Left ventricle myocardium inferior (tissue), 1 donor: ENCODE measurements at places on chromosomes 2 and 18.

- DNase-seq, result peak; percentile 94
Observed at GRCh38 chr2:130355578-130356431, at the start of gene PTPN18. TSS of gene PTPN18 (plus strand) at chr2:130356056. CDS start at chr2:130356108, 52 bp downstream.

DNA sequence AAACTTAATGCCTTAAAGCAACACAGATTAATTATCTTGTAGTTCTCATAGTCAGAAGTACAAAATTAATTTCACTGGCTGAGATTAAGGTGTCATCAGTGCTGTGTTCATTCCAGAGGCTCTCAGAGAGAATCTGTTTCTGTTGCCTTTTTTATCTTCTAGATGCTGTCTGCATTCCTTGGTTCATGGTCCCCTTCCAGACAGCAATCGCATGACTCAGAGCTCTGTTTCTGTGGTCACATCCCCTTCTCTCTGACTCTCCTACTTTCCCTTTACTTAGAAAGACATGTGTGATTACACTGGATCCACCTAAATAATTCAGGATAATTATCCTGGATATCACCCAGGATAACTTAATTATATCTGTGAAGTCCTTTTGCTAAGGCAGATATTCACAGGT is 148.6 kb downstream of the MAIP1 start:
- DNase-seq, result no peak

DNA sequence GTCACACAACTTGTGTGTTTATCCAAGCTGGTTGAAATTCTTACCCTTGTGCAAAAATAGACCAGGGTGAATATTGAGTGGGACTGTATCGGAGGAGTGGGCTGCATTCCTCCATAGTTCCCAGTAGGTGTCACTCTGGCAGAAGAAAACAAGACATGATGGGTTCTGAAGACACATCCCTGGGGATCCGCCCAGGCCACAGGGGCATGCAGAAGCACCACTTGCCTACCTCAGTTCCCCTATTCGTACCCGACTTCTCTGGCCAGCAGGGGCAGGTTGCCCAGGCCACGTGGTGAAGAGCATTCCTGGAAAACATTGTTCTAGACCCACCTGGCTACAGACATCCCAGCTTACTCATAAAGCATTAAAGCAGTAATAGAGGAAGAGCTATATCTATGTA is 168.2 kb downstream of the FAM210A start:
- peak; percentile 52 for DNase-seq

DNA sequence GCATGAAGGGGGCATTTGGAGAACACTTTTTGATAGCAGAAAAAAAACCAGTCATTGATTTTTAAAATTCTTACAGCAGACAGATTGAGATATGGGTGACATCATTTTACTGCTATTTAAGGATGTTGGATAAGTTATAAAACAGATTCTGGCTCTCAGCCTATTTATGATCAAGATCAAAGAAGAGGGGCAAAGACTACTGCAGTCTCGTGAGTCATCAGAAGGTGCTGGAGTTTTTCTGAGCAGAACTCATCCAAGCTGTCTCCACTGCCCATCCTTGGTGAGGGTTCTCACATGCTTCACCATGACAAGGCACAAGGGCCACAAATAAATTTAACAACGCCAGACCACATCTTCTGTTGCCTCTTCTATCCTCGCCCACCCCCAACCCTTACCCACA is 58.8 kb downstream of the ST6GAL2 start:
- DNase-seq, result no peak

- DNase-seq, result no peak
Observed at GRCh38 chr2:50364511-50364910, 667.4 kb downstream of the NRXN1 start.

DNA sequence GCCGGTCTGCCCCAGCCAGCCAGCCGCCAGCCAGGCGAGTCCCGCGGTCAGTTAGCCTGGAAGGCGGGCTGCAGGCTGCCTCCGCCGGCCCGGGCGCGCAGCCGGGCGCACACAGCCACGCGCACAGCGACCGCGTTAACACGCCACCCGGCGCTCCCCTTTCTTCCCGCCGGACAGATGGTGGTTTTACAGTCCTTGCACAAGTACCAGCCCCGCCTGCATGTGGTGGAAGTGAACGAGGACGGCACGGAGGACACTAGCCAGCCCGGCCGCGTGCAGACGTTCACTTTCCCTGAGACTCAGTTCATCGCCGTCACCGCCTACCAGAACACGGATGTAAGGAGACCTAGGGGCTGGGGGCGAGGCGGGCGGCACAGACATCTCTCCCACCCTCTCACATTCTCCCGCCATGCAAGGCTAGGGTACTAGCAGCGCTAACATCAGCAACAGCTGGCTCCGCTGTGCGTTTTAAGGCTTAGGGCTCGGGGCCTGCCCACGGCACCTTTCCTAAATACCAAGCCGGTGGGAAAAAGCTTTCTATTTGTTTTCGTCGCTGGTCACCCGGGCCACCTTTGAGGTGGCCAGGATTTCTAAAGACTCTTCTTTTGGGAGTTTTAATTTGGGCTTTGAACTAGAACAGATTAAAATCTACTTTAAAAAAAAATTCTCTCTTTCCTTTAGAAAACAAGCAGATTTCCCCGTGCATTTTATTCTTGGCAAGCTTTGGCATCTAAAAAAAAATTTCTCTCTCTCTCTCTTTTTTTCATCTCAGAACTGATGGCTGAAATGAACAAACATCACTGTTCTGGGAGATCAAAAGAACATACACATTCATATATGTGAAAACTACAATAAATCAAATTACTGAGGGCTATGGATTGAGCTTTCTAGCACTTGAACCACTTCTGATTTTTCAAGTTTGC is 2.9 kb downstream of the TBR1 start:
- DNase-seq, result no peak

- DNase-seq, result no peak
Observed at GRCh38 chr18:25661831-25662230, 309.9 kb upstream of the ZNF521 start.

- no peak for DNase-seq
Observed at GRCh38 chr18:23033056-23033455, 99.9 kb downstream of the RBBP8 start.

DNA sequence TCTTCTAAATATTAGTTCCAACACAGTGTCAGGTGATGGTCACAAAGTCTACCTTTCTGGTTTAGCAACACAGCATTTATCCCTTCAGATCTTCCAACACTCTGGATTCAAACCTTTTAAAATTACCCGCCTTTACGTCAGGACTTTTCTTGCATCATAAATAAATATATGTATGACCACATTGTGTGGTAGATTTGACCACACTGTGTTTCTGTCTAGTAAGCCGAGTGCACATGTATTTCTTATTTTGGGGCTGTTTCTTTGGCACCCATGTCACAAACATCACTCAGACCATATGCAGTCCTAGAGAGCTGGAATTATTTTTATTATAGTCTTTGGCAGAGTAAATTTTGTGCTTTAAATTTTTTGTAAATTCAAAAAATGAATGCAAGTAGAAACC is 172.1 kb downstream of the ANKRD44 start:
- DNase-seq, result no peak

DNA sequence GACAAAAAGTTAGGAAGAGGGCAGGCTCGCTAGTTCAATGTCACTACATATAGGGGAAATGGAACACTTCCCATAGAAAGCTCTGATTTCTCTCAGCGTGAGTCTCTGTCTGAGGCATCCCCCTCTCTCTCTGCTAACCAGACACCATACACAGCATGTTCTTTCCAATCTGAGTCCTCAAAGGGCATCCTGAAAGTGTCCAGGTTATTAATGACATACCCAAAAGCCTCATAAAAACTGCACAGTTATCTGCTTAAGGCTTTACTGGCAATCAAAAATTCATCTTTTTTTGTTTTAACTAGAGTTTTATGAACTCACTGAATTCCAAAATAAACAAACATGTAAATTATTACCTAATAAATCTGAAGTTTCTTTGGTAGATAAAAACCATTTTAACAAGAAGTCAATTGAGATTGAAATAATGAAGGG is 137.4 kb downstream of the AFF3 start:
- no peak for DNase-seq

- DNase-seq, result no peak
Observed at GRCh38 chr18:446941-447560, 53.5 kb downstream of the COLEC12 start.

- DNase-seq, result peak; percentile 32
Observed at GRCh38 chr2:32357318-32358110, 691 bp downstream of the BIRC6 start.

GRCh38 chr2:218127929-218128455 is 2.2 kb downstream of the CXCR2 start:
- DNase-seq, result no peak

DNA sequence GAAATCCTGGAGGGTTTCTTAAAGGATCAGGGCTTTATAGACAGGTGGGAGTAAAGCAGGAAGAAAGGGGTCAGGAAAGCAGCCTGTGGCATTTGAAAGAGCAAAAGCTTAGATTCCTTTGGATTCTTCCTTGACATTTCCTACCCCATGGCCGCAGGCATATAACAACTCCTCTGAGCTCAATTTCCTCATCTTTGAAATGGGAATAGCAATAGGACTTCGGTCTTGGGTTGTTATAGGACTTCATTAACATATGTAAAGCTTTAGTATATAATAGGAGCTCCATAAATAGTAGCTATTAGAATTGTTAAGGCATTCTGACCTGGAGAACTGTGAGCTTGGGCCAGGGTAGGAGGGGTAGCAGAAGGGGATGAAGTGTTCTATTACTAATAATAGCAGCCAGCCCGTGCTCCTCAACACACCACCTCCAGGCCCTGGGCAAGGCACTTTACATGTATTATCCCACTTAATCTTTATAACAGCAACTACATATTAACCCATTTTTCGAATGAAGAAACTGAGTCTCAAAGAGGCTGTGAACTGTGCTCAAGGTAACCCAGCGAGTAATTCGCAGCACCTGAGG is 10.6 kb downstream of the ZFP36L2 start:
- DNase-seq, result no peak

- no peak for DNase-seq
Observed at GRCh38 chr18:7152440-7152839, 34.8 kb upstream of the LAMA1 start.

- DNase-seq, result no peak
Observed at GRCh38 chr2:233865838-233866237, 2.3 kb downstream of the MSL3B start.

GRCh38 chr2:26519396-26520147 is 41.6 kb upstream of the OTOF start:
- no peak for DNase-seq

DNA sequence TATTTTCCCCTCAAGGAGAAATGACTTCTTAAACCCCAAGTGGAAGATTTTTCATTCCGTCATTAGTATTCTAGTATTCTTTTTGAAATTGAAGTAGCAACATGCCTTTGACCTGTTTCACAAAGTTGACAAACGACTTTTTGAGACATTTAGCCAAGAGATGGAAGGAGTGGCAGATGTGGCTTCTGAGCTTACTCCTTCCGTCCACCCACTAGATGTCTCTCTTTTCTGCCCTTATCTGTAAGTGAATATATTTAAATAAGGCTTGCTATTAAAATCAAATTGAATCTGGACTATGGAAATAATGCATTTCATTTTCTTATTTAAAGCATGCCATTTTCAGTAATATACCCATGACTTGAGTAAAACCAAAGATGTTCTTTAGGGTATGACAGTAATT is 74.1 kb downstream of the ACTR3 start:
- no peak for DNase-seq

- no peak for DNase-seq
Observed at GRCh38 chr18:8689517-8689916, 15.8 kb upstream of the MTCL1 start.

GRCh38 chr18:23225503-23225902 is 90.2 kb downstream of the CABLES1 start:
- no peak for DNase-seq

DNA sequence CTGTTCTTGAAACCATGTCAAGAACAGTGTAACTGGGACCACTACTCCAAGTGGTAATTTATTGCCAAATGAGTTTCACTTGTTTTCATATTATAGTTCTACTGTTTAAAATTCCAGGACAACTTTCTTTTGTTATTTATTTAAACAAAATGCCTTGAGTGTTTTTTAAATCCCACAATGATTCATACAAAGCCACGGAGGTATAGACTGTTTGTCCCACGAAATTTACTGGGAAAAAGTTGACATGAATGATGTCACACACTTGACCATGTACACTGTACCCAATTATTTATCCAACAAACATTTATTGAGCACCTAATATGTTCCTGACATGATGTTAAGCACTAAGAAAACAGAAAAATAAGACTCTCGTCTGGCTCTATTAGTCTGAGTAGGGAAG is 243.9 kb upstream of the SIX2 start:
- no peak for DNase-seq

DNA sequence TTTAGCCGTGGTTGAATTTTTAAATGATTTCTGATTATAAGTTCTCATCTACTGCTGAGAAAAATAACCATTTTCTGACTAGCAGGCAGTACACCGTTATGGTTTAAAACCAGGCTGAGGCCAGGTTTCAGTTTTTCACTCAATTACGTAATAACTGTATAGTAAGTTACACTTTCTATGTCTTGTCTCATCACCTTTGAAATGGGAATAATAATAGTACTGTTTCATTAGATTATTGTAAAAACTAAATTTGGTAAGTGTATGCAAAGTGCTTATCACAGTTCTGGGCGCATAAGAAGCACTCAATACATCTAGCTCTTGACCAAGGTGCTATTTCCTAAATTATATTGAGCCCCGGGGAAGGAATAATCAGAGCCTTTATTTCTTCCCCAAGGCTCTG is 76.8 kb downstream of the LIMS1 start:
- DNase-seq, result no peak

DNA sequence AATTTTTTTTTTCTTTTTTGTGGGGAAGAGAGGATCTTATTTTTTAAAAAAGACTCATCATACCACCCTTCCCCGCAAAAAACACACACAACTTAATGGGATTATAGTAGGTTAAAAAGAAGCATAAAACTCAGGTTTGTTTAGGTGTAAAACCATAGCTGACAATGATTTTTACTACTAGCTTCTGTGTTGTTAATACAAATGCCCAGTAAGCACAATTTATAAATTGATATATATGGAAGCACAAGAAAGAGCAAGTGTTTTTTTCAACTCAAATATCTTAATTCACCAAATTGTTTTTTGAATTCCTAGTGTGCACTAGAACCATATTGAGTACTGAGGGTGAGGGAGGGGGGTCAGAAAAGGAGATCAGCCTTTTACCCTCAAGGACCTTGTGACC is 7.0 kb downstream of the STAT4 start:
- no peak for DNase-seq

DNA sequence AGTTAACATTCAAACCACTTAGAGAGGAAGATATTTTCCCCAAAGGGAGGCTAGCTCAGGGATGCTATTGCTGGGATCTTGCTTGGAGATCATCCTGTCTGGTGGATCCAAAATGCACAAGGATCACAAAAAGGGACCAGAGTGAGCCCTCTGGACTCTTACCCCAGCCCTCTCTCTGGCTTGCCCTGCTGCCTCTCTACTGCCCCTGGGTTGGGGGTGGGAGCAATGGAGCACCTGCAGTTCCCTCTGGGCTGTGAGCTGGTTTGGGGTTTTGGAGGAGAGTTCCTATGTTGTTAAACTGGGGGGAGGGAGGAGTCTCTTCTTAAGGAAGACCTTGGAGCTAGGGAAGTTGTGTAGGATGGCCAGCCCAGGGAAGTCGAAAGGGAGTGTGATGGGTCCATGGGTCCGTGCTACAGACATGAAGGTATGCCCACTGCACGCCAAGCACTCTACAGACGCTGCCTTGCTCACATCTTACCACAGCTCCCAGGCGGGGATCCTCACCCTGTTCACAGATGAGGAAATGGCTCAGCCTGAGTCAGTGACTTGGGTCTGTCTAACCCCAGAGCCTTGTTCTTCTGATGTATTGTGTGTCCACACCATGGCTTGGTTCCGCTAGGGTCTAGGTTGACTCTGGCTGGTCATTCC is 3.8 kb downstream of the LBH start:
- no peak for DNase-seq

- DNase-seq, result no peak
Observed at GRCh38 chr2:142650601-142651000, 226.9 kb upstream of the KYNU start.

- no peak for DNase-seq
Observed at GRCh38 chr2:184728411-184728810, 130.1 kb downstream of the ZNF804A start.
